Left lung (tissue), 14 donors: ENCODE measurements at places on chromosomes 4 and X. TPM values are rescaled to one million over a fixed set of nuclear protein-coding genes. Genes with fewer than 3 reads are reported as not detected.

DNA sequence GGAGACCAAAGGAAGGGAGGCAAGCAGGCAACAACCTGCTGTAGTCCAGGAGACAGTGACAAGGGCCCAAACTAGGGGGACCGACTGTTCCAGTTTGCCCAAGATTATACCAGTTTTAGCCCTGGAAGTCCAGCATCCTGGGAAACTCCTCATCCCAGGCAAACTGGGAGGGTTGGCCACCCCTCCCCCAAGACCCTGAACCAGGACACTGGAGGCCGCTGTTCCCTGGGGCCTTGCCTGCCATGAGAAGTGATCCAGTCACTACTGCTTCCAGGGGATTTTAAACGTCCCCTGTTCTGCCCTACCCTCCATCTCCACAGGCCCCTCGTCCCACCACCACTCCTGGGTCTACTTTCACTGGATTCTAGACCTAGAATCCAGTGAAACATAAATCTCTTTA lies 4.3 kb upstream of the DGAT2L6 start:
- no peak for DNase-seq

- DNase-seq: no peak
Observed at GRCh38 chr4:82710197-82710929, 88.2 kb downstream of the SCD5 start.

DNA sequence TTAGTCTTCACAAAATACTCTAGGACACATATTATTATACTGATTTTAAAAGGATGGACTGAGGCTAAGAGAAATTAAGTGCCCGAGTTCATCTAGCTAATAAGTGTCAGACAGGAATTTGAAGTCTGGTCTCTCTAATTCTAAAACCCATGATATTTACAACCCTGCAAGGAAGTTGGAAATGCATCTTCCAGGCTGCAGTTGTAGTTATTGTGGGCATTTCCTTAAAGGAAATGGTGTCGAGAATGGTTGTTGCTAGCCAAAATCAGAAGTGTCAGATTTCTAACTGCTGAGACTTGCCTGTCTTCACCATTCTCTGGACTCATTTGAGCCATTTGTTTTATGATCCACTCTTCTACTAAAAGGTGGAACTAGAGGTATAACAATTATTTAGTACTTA lies 82.5 kb downstream of the FAT4 start:
- DNase-seq: no peak

GRCh38 chr4:52968241-52968640 lies 106.1 kb downstream of the RASL11B start:
- DNase-seq: no peak

DNA sequence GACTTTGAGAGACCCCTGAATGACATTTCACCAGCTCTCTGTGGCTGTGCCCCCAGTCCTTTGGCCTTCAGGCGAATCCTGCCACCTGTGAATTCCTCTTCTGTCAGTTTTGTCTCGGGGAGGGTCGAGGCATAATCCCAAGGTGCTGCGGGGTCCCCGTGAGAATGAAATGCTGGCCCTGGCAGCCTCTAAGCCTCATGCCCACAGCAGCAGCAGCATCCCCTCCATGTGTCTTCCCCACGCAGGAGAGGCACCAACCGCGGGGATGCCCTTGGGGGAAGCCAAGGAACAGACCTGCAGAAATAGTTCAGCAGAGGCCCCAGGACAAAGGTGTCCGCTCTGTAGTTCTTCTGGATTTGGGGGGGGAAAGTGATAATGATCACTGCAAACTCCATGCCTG lies 104.8 kb downstream of the PHKA2 start:
- no peak for DNase-seq

- no peak for DNase-seq
Observed at GRCh38 chr4:91958596-91958995, 345.2 kb upstream of the GRID2 start.

- DNase-seq: no peak
Observed at GRCh38 chr4:1204286-1204827, 32.0 kb upstream of the SPON2 start.

DNA sequence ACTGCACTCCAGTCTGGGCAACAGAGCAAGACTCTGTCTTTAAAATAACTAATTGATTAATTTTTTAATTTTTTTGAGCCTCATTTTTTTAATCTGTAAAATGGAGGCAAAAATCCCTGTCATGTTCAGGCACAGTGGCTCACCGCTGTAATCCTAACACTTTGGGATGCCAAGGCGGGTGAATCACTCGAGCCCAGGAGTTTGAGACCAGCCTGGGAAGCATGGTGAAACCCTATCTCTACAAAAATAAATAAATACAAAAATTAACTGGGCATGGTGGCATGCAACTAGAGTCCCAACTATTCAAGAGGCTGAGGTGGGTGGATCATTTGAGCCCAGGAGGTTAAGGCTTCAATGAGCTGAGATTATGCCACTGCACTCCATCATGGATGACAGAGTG lies 15.4 kb downstream of the AMTN start:
- DNase-seq: no peak

GRCh38 chrX:155886409-155886808 lies 5.3 kb downstream of the VAMP7 start:
- no peak for DNase-seq

GRCh38 chrX:108306086-108306485 lies 132.1 kb downstream of the COL4A6 start:
- DNase-seq: no peak

DNA sequence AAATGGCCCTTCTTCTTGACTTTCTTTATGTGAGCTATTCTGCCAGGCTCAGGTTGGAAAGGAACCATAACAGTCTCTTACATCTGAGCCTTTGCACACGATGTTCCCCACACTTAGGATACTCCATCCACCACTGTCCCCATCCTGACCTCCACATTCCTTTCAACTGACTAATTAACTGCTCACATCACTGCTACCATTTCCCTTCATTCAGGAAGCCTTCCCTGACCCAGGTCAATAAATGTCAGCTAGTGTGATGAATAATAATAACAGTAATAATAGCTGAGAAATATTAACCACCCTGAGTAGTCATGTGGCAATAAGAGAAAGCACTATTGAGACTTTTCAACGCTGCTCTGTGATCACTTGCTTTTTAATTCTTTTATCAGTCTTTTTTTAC lies 291.7 kb downstream of the KCNIP4 start:
- no peak for DNase-seq

Gene TBC1D8B
- total RNA-seq: 13.3 TPM

Gene CDX4
- not detected for total RNA-seq

Gene CXCR3
- total RNA-seq: 1.7 TPM
